ENCODE measurements at places on chromosomes 3 and 15.

GRCh38 chr3:136783708-136784191 lies 31.6 kb upstream of the STAG1 start:
- DNase-seq: no peak

- no peak for DNase-seq
Observed at GRCh38 chr3:136437043-136437442, 186.9 kb downstream of the PCCB start.

DNA sequence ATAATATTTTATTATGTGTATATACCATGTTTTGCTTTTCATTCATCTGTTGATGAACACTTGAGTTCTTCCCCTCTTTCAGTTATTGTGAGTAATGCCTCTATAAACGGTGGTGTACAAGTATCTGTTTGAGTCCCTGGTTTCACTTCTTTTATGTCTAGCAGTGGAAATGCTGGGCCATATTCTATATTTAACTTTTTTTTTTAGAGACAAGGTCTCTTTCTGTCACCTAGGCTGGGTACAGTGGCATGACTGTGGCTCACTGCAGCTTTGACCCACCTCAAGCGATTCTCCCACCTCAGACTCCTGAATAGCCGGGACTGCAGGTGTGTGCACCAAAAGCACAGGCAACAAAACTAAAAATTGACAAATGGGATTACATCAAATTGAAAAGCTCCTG lies 19.9 kb downstream of the GOLM2 start:
- DNase-seq: no peak

DNA sequence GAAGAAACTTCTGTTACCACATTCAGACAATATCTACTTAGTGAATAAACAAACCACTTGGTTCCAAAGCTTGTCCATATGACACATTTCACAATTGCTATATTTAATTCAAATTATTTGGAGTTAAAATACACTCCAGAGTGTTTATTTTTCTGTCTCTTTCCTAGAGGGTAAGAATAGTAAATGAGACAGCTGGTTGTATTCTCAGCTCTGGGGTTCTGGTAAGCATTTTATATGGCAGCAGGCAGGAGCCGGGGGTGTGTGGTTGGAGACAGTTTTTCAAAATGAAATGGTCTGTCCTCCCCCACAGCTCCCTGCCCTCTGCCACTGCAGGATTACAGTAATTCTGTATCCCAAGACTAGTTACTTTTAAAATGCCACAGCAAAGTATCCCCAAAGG lies 10.9 kb upstream of the SEC61A1 start:
- DNase-seq: no peak

- DNase-seq: no peak
Observed at GRCh38 chr3:4218456-4219226, 84.5 kb upstream of the SETMAR start.

DNA sequence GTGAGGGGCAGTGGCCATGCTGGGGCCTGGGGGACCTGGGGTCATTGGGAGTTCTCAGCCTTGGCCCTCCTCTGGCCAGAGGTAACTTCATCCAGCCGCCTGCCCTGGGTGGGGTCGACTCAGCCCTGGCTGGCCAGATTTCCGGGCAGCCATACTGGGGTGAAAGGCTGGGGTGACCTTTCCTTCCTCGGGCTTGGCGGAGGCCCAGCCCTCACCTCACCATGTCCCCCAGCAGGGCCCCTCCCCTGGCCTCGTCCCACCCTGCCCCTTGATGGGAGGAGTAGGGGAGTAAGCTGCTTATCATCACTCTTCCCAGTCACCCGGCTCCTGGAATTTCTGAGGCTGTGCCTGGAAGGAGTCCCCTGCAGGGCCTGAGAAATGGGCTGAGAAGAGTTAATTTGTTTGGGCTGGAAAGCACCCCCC lies 5.4 kb downstream of the SEMA3F start:
- DNase-seq: no peak

DNA sequence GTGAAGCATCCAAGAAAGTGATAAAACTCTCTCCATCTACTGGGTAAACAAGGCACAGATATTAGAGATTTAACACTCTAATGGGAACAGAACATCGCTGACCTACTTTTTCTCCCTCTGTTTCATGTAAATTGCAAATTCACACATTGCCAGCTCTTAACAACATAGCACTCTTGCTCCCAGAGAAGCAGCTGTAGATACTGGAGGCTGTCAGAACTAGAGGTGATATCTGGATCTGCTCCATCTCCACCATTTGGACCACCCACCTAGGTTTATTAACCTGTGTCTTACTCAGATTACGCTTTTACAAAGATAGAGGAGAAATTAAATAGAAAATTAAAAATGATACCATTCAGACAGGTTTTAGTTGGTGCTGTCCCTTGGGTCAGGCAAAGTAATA lies 289.1 kb upstream of the CRBN start:
- no peak for DNase-seq

GRCh38 chr3:196920733-196921132 lies 21.6 kb downstream of the NCBP2 start:
- DNase-seq: no peak

DNA sequence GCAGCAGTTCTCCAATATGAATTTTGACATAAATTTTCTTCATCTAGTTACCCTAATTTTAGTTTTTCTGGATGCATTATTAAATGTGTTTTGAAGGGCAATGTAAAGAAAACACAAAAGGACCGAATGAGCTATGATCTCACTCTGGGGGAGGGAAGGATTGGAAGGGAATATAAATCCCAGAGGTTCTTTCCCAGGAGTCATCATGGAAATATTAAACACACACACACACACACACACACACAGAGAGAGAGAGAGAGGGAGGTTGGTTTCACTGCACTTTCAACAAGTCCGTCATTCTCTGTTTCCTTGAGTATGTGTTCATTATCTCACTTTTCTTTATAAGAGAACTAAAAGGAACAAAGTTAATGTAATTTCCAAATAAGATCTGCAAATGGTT lies 70.7 kb upstream of the DCBLD2 start:
- peak; percentile 91 for DNase-seq

- peak; percentile 1 for DNase-seq
Observed at GRCh38 chr3:179882292-179882691, 154.4 kb downstream of the PEX5L start.

DNA sequence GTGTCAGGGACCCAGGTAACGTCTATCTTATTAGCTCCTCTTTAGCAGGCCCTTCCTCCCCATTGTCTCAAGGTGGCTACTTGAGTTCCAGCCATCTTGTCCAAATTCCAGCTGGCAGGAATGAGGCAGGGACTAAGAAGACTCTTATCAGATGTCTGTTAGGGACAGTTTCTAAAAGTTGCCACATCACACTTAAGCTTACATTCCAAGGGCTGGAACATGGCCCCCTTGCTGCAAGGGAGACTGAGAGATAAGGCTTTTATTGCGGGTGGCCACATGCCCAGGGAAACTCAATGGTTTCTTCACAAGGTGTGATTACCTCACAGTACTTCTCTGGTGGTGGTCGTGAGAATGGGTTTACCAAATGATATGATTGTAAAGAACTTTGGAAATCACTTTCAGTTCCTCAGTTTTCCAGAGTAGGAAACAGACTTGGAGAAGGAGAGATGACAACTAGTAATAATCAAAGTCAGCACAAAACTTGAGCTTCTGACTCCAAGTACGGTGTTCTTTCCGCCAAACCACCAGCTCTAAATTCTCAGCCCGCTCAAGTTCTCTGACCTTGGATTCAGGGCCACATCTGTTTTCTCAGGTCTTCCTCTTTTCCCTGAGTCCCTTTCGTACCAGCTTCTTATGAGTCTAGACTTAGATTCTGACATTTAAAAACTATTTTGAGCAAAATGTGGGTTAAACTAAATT lies 14.2 kb downstream of the PDIA5 start:
- DNase-seq: no peak

DNA sequence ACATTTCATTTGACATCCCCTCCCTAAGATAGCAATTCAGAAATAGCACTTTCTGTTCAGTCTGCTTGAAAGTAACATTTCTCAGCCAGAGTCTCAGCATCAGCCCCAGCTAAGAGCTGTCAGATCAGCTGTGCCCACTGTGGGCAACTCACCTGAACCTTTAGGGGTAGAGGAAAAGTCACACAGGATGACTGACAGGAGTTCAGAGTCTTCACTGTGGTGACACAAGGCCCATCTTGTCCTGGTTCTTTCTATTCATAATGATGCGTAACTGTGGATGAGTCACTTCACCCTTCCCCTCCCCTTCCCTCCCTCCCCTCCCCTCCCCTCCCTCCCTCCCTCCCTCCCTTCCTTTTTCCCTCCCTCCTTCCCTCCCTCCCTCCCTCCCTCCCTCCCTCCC lies 96.1 kb upstream of the RASGRP1 start:
- no peak for DNase-seq

DNA sequence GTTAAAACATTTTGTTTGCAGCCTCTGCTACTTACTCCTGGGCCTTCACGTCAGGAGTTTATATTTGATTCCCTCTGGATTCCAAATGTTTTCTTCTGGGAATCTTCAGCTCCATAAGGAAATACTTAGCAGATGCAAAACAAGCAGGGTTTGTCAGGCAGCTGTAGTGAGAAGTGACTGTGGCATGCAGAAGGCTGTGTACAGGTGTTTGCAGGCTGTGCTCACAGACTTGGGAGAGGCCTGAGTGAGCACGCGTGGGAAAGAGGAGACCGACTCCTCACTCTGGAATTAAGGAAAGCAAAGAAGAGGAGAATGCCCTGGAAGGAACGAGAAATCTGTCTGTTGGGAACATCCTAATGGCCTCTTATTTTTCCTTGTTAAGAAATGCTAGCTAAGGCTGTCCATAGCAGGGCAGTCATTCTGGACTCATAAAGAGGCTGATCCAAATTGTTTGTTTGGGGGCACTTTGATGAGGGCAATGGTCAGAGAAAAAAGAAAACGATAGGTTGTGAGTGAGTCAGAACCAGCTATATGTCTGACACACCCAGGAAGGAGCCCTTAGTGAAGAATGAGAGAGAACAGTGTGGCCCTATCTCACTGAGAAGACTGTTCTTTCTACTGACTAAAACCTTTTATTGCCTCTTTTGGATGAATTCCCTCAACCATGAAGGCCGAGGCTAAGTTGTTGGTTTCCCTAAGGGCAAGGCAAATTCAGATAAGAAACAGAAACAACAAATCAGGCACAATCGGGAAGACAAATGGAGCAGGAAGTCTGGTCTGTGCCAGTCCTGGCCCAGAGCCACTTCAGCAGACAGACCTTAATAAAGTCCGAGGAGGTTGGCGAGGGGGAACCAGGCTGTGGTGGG lies 82.6 kb downstream of the TGFBR2 start:
- DNase-seq: no peak

DNA sequence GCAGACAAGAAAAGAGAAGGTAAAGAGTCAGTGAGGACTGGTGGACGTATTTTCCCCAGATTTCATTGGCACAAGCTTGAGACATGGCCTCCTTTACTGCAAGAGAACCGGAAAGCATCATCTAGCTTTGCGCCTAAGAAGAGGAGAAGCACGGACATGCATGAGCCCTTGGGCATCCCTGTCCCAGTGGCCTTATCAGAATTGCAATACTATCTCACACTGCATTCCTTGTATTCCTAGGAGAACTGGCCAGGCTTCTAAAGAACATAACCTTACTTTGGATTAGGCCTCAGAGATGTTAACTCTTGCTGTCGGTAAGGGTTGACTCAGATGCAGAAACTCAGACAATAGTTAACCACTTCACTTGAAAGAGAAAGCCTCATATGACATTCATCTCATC lies 229.5 kb upstream of the PRICKLE2 start:
- DNase-seq: no peak

GRCh38 chr3:148957586-148957985 lies 33.8 kb upstream of the GYG1 start:
- no peak for DNase-seq

DNA sequence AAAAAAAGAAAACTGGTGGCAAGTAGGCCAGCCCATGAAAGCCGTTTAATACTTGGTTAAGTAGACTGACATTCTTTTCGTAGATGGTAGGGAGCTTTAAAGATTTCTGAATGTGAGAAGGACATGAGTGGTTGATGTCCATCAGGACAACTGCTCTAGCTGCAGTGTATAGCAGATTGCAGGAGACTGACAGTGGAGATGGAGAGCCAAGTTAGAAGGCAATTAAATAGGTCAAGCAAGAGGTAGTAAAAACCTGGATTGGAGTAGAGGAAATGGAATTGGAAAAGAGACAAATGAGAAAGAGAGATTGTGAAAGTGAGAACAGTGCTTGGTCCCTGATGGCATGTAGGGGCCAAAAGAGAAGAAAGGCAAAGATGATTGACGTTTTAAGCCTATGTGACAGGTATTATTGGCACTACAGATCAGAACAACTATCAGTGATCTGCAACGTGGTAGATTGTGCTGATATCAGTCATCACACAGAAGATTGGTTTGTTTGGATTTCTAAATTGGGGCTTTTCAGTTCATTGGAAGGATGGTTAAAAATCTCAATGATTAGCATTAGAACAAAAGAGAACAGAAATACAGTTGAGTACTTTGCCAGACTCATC lies 74.0 kb downstream of the CNTN4 start:
- no peak for DNase-seq

- no peak for DNase-seq
Observed at GRCh38 chr3:129556890-129557547, 14.0 kb downstream of the H1-8 start.

DNA sequence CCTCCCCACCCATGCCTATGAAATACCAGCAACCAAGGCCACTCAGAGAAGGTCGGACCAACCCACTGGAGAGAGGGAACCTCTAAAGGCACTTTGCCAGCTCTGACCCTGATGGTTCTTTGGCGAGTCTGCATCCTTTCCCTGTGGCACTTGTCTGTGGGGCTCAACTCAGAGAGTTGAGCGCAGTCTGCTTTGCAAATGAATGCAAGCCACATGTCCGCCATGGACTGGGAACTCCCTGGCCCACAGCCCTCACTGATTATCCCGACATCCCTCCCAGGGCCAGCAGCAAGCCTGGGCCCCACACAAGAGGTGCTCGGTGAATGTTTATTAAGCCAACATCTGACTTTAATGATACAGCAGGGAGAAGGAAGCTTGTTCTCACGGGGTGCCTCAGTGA lies 55.5 kb upstream of the HES1 start:
- no peak for DNase-seq

DNA sequence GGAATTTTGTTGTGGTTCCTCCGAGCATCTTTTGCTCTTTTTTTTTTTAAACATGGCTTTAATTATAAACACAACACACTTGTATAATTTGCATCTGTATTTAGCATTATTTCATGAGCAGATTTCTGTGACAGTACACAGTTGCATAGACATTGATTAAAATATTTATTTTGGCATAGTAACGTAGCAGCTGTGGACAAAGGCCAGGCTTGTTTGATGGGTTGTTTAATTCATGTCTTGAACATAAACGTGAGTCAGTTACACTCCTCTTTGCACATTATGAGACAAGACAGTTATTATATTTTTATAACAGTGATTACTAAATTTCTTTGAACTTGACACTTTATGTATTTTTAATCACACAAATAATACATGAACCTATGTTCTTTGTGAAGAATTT lies 182.5 kb downstream of the CACNA2D3 start:
- DNase-seq: no peak

- DNase-seq: no peak
Observed at GRCh38 chr15:69457304-69458280, 5.0 kb downstream of the RPLP1 start.
